ENCODE measurements at places on chromosomes 1 and 21.

GRCh38 chr1:199684686-199685273 is 342.7 kb upstream of the NR5A2 start:
- DNase-seq = peak; percentile 66

- DNase-seq = no peak
These were observed 487.0 kb upstream of the RGS18 start for GRCh38 chr1:191671236-191671635.

DNA sequence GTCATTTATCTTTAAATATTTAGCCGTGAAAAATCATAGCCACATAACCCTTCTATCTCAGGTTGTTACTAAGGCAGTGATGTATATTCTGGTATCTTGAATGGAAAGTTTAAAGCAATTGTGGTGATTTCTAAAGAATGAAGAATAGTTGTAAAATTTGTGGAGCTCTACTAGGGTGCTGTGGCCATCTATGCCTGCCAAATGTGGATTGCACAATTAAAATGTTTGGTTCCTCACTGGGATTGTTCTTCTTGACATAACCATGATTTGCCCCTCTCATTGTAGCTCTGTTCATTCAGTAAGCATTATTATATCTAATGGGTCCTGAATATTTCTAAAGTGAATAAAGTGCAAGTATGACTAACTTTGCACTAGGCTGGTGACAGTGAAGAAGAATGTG is 50.1 kb downstream of the AK4 start:
- no peak for DNase-seq

DNA sequence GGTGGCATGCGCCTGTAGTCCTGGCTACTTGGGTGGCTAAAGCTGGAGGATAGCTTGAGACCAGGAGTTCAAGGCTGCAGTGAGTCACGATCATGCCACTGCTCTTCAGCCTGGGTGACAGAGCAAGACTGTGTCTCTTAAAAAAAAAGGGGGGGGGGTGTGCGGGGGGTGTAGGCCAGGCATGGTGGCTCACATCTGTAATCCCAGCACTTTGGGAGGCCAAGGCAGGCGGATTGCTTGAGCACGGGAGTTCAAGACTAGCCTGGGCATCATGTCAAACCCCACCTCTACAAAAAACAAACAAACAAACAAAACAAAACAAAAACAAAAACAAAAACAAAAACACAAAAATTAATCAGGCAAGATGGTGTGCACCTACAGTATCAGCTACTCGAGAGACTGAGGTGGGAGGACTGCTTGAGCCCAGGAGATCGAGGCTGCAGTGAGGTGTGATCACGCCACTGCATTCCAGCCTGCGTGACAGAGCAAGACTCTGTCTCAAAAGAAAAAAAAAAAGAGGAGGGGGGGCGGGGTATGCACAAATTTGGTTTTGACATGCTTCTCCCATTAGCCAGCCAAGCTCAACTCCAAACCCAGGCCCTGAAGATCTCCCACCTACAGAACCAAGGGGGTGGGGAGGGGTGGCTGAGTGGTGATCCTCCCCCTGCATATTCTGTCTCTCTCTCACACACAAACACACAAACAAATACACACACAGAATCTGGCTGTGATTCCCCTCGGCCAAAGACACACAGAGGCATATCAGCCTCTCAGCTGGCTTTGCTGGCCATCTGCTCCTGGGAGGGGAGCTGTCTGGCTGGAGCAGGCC is 3.1 kb downstream of the PTAFR start:
- peak; percentile 54 for DNase-seq

GRCh38 chr1:116152950-116153691 is 41.9 kb downstream of the MAB21L3 start:
- no peak for DNase-seq

DNA sequence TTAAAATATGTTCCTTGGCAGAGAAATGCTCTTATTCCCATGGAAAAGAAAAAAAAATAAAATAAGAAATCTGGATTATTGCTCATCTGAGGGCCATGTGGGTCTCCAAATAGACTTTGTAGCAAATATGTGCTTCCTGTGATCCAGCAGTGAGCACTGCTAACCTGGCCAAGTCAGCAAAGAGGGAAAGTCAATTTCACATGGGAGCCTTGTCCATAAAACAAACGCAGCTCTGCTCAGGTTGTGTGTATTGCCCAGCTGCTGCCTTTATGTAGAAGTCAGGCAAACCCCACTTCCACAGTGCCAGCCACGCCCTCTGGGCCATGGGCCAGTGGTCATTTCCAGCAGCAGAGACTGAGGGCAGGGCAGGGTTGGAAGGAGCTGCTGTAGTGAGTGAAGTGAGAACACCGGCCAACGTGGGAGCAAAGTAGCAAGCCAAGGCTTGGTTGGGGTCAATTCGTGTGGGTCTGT is 174.3 kb downstream of the LYPLAL1 start:
- DNase-seq = no peak

- DNase-seq = no peak
These were observed 90.1 kb downstream of the UCHL5 start for GRCh38 chr1:192969091-192969490.

- DNase-seq = no peak
These were observed 152.8 kb downstream of the GRIK3 start for GRCh38 chr1:36881541-36881940.

DNA sequence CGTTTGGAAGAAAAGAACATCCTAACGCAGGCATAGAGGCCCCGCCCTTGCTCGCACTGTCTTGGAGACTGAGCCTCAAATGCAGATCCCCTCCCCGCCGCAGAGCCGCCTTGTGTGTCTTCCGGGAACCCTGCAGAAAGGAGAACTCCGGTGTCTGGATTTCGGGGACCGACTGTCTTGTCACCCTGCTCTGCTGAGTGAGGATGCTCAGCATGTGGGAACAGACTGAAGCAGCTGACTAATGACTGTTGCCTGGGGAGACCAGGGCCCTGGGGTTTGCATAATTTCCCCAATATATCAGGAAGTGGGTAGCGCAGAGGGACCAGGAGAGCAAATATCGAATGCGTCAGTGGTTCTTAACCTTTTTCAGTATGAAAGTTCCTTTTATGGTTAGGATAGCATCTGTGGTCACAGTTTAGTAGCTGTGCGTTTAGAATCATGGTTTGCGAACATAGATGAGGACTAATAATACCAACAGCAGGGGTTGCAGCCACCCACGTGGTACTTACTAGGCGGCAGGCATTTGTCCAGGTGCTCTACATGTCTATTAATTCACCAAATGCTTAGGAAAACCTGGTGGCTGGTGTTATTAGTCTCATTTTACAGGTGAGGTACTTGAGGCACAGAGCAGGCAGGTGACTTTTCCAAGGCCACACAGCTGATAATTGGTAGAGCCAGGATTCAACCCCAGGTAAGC is 14.3 kb downstream of the GPR137B start:
- peak; percentile 94 for DNase-seq

- DNase-seq = peak; percentile 38
These were observed 2.2 kb downstream of the SH3BP5L start for GRCh38 chr1:248823517-248824001.

GRCh38 chr1:235632506-235633401 is 16.8 kb downstream of the GNG4 start:
- peak; percentile 79 for DNase-seq

DNA sequence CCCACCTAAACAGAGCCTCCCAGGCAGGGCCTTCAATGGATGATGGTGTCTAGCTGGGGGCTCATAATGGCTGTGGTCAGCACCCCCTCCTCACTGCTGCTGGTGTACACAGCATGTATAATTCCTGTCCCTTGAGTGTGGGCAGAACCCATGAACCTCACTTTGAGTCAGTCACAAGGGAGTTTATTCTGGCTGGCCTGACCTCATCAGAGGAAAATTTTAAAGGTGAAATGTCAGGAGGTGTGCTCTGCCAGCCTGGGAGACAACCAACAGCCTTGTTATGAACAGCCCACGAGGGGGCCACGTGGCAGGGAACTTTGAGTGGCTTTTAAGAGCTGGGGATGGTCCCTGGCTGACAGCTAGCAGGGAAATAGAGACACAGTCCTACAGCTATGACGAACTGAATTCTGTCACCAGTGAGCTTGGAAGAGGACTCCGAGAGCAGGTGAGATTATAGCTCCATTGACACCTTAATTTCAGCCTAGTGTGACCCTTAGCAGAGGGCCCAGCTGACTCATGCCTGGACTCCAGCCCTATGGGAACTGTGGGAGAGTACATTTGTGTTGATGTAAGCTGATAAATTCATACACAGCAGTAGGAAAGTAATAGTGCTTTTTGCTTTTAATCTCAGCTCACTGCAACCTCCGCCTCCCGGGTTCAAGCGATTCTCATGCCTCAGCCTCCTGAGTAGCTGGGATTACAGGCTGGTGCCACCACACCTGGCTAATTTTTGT is 73.5 kb upstream of the RUNX3 start:
- DNase-seq = no peak

- no peak for DNase-seq
These were observed 528.5 kb downstream of the ADGRL2 start for GRCh38 chr1:82329226-82329625.

DNA sequence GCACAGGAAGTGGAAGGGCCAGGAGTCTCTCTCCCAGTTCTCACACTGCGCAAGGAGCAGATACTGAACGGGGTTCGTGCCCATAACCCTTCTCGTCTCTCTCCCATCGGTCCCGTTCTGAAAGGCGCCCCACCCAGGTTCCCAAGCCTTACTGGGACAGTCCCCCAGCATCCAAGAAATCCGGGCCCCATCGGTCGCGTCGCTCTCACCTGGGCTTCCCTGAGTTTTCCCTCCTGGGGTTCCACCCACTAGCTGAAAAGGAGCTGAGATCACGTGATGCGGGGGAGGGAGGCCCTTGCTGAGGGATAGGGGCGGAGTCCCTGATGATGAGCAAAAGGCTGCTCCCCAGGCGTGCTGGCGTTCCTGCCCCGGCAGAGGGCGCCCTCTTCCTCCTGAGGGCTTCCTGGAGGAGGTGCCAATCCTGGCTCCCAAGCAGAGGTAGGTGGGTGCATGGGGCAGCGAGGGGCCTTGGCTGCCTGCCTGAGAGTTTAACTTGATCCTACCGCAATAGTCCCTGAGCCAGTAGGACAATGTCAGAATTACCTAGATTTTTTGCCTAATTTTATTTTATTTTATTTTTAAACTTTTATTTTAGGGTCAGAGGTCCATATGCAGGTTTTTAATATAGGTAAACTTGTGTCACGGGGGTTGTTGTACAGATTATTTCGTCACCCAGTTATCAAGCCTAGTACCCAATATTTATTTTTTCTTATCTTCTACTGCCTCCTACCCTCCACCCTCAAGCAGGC is at the start of gene SPOCD1:
Gene SPOCD1, minus strand, starts transcription at position 271 of the 749 bp plus-strand sequence. CDS start 689 bp downstream, outside the sequence.
- DNase-seq = peak; percentile 85
